ENCODE measurements at places on chromosomes 1 and 21. TPM values are rescaled to one million over a fixed set of nuclear protein-coding genes. Genes with fewer than 3 reads are reported as not detected.

Gene GBP1
- polyA plus RNA-seq: not detected

Gene TBX19
- polyA plus RNA-seq: 1.8 TPM

Gene PTPRC
- polyA plus RNA-seq: 0.05 TPM

Gene ABCA4
- polyA plus RNA-seq: 0.06 TPM

Gene NUDT4B
- 11.0 TPM for polyA plus RNA-seq

- DNase-seq: peak; percentile 59
- H3K4me3 ChIP-seq: no peak overlapping the region
- H3K4me1 ChIP-seq: no peaks in the 10 kb centered on the region
- no peak overlapping the region for H3K27ac ChIP-seq
These were observed 37.7 kb upstream of the DDAH1 start for GRCh38 chr1:85502625-85503083.

DNA sequence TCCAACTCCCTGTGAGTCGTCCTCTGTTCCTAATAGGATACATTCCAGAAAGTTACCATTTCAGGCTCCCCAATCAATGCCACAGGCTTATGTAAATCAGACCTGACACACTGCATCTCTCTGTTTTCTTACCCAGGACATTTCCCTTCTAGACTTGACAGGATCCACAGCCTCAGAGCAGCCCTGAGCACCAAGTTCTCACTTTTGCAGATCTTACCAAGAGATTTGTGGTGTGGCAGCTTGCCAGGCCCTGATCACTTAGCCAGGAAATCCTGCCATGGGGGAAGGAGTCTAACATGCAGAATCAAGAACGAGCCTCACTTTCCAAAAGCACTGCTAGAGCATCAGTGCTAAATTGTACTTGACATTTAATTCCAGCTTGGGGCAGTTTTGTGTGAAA lies 202.9 kb downstream of the TBX15 start:
- DNase-seq: no peak
- H3K27me3 ChIP-seq: no peaks in the 10 kb centered on the region
- no peak overlapping the region for H3K27ac ChIP-seq
- H3K4me1 ChIP-seq: peaks cover 3% of the 10 kb centered on the region

- no peak overlapping the region for H3K4me3 ChIP-seq
- H3K4me1 ChIP-seq: no peaks in the 10 kb centered on the region
- H3K36me3 ChIP-seq: no peaks in the 10 kb centered on the region
- no peak for DNase-seq
These were observed 102.4 kb upstream of the ST6GALNAC5 start for GRCh38 chr1:76764638-76765454.

DNA sequence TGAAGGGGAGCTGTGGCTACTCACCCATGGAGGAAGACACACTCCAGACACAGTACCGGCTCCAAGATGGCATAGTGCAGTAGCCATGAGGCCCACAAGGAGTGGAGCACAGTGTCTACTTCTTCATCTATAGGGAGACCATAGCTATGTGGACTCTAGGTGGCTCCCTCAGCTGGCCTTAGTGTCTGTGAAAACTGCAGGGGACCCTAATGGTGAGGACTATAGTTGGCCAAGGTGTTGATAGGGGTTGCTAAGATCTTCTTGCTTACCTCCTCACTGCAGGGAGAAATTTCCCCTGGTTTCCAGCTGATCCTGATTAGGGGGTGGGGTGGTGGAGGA lies 58.9 kb downstream of the DIPK1A start:
- H3K4me3 ChIP-seq: no peak overlapping the region
- H3K27ac ChIP-seq: no peak overlapping the region
- DNase-seq: no peak
- no peaks in the 10 kb centered on the region for H3K36me3 ChIP-seq
- H3K27me3 ChIP-seq: no peaks in the 10 kb centered on the region
- no peaks in the 10 kb centered on the region for H3K4me1 ChIP-seq

- no peaks in the 10 kb centered on the region for H3K4me1 ChIP-seq
- H3K4me3 ChIP-seq: no peak overlapping the region
- no peaks in the 10 kb centered on the region for H3K36me3 ChIP-seq
These were observed 13.5 kb downstream of the FALEC start for GRCh38 chr1:150529017-150529416.

DNA sequence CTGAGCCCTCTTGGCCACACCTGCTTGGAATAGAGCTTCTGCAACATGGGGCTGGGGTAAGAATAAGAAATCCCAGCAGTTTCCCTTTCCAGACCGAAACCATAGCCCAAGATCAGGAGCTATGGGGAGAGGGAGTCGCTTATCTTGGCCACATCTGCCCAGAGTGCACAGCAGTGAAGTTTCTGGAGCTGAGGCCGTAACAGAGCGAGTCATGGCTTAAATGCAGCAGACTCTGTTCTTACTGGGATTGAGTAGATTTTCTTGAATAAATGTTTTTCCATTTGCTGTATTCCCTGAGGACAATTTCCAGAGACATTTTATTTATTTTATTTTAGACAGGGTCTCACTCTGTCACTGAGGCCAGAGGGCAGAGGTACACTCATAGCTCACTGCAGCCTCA lies 33.5 kb downstream of the CFAP57 start:
- no peaks in the 10 kb centered on the region for H3K36me3 ChIP-seq
- H3K27ac ChIP-seq: no peak overlapping the region
- DNase-seq: no peak
- no peaks in the 10 kb centered on the region for H3K27me3 ChIP-seq
- peaks cover 4% of the 10 kb centered on the region for H3K4me1 ChIP-seq

GRCh38 chr1:216119600-216119999 lies 303.6 kb downstream of the USH2A start:
- H3K36me3 ChIP-seq: no peaks in the 10 kb centered on the region
- H3K27me3 ChIP-seq: no peaks in the 10 kb centered on the region
- no peak for DNase-seq
- no peak overlapping the region for H3K27ac ChIP-seq
- no peak overlapping the region for H3K4me3 ChIP-seq
- no peaks in the 10 kb centered on the region for H3K4me1 ChIP-seq

- DNase-seq: peak; percentile 9
- no peaks in the 10 kb centered on the region for H3K36me3 ChIP-seq
- H3K27ac ChIP-seq: no peak overlapping the region
These were observed 126.1 kb downstream of the CDC42BPA start for GRCh38 chr1:227192163-227192562.

DNA sequence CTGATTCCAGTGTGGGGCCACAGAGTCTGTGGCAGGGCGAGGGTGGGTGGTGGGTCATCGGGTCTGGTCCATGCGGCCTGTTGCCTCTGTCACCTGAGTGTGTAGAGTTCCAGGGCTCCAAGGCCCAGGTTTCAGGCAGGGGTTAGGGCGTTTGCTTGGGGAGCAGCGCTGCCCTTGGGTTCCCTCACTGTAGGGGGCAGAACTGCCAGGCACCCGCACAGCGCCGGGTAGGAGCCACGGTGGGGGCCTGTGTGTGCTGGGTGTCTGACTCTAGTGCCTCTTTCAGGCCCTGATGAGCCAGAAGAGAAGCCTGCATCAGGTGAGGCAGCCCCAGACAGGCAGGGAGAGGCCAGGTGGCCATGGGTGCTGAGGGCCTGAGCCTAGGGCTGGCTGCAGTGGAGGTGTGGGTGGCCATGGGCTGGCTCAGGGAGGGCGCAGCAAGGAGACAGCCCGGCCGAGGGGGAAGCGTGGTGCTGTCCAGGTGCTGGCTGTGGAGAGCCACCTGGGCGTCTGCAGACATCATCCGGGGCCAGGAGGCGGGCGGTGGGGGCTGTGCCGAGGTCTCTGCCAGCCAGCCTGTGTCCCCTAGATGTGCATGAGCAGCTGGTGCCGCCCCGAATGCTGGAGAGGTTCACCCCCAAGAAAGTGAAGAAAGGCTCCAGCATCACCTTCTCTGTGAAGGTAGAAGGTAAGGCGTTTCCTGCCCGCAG lies 72.3 kb downstream of the TRIM11 start:
- H3K27me3 ChIP-seq: no peaks in the 10 kb centered on the region
- H3K36me3 ChIP-seq: no peaks in the 10 kb centered on the region
- H3K27ac ChIP-seq: no peak overlapping the region
- no peaks in the 10 kb centered on the region for H3K4me1 ChIP-seq
- no peak for DNase-seq

All from H1 (cell line).